ENCODE measurements at places on chromosomes 12 and 14. TPM values are rescaled to one million over a fixed set of nuclear protein-coding genes. Genes with fewer than 3 reads are reported as not detected.

The SLCO1A2 gene
- polyA plus RNA-seq = not detected

The KRT1 gene
- not detected for polyA plus RNA-seq

The ASPG gene
- 16.3 TPM for polyA plus RNA-seq

The SERPINA9 gene
- not detected for polyA plus RNA-seq

The GLT8D2 gene
- polyA plus RNA-seq = 3.0 TPM

The TAS2R19 gene
- polyA plus RNA-seq = not detected
